ENCODE measurements at places on chromosomes 6 and 20.

- no peak for DNase-seq
Observed at GRCh38 chr6:27816906-27817305, 95.3 kb downstream of the OR2B2 start.

- peak; percentile 53 for DNase-seq
Observed at GRCh38 chr20:31666258-31667042, 28.7 kb downstream of the COX4I2 start.

GRCh38 chr6:148166339-148166968, 176.2 kb upstream of the SASH1 start:
- peak; percentile 41 for DNase-seq

- no peak for DNase-seq
Observed at GRCh38 chr20:23671479-23671878, 17.4 kb downstream of the CST4 start.

GRCh38 chr6:16991981-16992629, 109.7 kb upstream of the STMND1 start:
- no peak for DNase-seq

DNA sequence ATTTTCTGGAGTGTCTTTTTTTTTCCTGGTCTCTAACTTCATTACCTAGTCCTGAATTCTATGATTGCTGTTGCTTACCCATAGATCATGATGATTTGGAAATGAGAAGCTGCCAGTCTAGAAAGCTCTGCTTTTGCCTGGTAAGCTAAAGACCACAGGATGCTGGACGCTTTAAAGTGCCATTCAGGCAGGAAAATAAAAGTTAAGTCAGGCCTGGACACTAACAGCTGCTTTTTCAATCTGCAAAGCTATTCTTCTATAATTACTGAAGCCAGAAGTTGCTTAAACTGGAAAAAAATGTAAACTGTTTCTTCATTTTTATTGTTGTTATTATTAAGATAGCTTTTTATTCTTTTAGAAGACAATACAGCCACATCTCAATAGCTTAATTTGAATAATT, 129.8 kb upstream of the SPACA1 start:
- DNase-seq, result no peak

- DNase-seq, result no peak
Observed at GRCh38 chr6:12614456-12614855, 102.1 kb upstream of the PHACTR1 start.

DNA sequence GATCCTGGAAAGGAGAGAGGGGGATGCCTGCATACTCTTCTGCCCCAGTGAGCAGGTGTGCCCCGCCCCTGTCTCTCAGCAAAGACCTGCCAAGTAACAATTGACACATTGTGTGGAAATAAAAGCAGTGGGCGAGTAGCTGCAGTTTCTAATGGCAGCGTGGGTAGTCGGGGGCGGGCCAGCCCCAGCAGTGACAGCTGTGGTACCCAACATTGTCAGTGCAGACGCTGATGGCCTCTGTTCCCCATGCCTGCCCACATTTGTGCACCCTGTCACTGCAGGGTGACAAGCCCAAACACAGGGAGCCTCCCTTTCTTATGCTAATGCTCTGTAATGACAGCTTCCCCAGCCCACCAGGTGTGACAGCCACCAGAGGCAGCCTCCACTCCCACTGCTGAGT, 491.7 kb downstream of the DHX35 start:
- DNase-seq, result no peak

DNA sequence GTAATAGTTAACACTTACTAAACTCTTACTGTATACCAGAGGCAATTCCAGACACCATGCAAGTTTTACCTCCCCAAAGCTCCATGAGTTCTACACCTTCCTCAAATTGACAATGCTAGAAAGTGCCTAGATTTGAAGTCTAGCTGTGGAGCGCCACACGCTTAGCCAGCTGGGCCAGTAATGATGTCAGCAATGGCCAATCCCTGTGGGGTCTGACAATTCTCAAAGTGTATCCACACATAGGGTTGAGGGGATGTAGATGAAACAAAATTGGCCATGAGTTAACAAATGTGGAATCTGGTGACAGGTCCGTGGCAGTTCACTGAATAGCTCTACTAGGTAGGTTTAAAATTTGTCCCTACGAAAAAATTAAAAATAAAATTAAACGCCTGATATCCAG, 1.3 kb downstream of the ZNF343 start:
- DNase-seq, result no peak
